ENCODE measurements at places on chromosomes 5 and 9.

- DNase-seq = no peak
Measured at GRCh38 chr9:131927091-131927490, 152.6 kb downstream of the MED27 start.

DNA sequence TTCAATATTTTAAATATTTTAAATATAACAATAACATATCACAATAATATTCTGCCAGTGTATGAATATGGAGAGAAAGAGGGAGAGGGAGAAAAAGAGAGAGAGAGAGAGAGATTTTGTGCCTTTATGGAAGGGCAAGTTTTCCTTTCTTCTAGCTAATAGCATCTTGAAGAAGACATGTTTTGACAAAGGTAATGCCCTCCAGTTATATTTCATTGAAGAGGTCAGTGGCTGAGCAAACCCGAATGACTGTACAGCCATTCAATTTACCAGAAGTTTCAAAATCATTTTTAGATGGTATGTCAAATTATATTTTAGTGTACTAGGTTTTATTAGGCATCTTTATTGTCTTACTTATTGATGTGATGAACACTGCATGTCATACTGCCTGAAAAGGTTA lies 139.3 kb downstream of the EMB start:
- no peak for DNase-seq

DNA sequence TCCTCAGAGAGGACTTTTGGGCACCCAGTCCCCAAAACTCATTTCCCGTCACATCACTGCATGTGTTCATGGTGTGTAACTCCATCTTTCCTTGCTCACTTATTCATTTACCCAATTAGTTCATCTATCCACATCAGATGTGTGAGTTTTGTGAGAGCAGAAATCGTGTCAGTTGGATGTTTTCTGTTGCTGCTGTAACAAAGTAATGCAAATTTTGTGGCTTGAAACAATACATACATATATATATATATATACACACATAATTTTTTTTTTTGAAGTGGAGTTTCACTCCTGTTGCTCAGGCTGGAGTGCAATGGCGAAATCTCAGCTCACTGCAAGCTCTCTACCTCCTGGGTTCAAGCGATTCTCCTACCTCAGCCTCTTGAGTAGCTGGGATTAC lies 70.5 kb upstream of the BOD1 start:
- no peak for DNase-seq

DNA sequence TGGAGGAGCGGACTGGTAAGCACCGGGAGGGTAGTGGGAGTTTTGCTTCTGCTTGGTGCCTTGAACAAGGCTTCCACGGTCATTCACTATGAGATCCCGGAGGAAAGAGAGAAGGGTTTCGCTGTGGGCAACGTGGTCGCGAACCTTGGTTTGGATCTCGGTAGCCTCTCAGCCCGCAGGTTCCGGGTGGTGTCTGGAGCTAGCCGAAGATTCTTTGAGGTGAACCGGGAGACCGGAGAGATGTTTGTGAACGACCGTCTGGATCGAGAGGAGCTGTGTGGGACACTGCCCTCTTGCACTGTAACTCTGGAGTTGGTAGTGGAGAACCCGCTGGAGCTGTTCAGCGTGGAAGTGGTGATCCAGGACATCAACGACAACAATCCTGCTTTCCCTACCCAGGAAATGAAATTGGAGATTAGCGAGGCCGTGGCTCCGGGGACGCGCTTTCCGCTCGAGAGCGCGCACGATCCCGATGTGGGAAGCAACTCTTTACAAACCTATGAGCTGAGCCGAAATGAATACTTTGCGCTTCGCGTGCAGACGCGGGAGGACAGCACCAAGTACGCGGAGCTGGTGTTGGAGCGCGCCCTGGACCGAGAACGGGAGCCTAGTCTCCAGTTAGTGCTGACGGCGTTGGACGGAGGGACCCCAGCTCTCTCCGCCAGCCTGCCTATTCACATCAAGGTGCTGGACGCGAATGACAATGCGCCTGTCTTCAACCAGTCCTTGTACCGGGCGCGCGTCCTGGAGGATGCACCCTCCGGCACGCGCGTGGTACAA lies 556 bp downstream of the PCDHGC3 start:
- no peak for DNase-seq

- DNase-seq = no peak
Measured at GRCh38 chr5:177195307-177195952, 61.9 kb downstream of the NSD1 start.

GRCh38 chr5:122493091-122494021 lies 181.3 kb downstream of the SNCAIP start:
- DNase-seq = no peak

GRCh38 chr5:144141585-144141984 lies 28.9 kb downstream of the YIPF5 start:
- DNase-seq = no peak

DNA sequence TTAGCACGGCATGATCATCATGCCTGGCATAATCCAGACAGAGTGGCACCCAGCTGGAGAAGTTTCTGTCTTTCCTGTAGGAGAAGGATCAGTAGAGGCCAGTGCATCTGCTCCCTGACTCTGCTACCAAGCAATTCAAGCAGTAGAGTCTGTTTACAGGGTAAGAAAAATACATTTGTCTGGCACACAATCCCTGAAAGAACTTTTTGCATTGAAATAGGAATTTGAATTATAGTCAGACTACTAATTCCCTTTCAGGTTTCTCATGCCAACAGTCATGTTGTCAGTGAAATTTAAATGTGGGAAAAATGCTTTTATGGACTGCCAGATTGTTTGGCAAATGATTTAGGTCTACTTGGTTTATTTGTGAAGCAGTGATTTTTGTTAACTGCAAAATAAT lies 125.6 kb downstream of the RAB3C start:
- no peak for DNase-seq

DNA sequence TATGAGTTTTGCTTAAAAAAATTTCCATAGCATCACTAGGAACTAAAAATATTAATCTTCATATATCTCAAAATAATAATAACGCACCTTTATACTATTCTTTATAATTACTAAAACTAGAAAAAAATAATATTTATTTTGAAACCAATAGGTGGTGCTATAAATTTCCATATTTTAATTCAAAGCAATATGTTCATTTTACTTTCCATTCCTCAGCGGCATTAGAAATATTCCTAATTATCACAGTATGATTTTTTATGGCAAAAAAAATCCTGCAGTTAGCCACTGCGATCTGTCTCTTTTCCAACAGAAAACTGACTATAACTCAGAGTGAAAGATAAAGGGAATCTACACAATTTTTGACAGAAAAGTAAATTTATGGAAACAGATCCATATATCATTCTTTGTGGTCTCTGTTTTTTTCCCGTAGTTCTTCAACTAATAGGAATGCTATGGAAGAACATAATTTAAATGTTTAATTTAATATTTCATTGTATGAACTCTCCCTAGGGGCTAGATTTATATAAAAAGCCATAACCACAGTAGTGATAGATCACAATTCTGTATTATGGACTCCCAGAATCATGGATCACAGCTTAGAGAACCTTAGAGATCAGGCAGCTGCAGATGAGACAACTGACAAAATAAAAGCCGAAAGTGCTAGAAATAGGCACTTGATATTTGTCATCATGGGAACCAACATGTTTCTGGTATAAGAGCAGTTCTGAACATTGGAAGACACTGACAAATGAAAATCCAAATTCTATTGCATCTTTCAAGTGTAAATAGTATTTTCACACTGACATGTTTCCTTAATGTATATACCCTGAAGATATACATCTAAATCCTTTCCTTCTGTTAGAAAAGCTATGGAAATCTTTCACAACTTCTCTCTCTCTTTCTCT lies 167.7 kb upstream of the MPDZ start:
- no peak for DNase-seq

GRCh38 chr9:10930081-10930480 lies 317.3 kb upstream of the PTPRD start:
- no peak for DNase-seq
